ENCODE measurements at places on chromosomes 7 and 10.
A peak's percentile ranks its signal among the peaks of the same experiment; 100 is the strongest.

GRCh38 chr10:102994531-102995295, 76.6 kb downstream of the CNNM2 start:
- peak; percentile 49 for DNase-seq

DNA sequence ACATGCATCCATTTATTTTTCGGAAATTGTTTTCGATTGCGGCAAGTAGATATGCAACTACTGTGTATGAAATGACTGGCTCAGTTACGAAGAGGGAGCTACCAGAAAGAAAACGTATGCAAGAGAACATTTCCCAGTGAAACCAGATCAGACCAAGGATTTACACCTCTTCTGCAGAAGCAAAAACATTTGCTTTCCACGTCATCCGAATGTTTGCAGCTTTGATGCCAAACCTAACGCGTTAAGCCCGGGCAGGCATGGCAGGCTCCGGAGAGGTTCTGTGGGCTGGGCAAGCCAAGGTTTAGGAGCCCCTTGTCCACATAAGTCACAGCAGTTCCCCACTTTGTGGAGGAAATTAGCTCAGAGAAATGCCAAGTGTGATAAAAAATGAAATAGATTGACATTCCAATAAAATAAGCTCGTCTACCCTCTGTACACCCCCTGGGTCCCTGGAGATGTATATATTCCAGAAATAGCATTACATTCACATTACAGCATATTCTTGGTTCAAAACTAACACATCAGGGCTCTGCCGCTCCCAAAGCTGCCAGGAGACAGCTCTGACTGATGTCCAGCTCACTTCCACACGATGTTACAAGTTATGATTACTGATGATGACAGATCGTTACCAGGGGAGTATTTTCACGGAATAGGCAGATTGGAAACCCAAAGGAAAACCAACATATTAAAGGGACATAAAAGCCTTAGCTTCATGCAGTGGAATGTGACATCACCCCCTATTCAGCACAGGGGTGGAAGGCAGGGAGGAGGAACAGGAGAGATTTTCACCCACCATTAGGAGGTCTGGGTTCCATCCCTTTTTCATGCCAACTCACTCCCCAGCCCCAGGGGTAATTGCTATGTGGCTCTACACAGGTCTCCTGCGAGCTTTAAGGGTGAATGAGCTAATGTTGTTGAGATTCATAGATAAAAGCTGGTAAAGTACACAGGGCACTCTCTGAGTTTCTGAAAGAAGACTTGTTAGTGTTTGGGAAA, 81.5 kb downstream of the LYZL1 start:
- DNase-seq: no peak

DNA sequence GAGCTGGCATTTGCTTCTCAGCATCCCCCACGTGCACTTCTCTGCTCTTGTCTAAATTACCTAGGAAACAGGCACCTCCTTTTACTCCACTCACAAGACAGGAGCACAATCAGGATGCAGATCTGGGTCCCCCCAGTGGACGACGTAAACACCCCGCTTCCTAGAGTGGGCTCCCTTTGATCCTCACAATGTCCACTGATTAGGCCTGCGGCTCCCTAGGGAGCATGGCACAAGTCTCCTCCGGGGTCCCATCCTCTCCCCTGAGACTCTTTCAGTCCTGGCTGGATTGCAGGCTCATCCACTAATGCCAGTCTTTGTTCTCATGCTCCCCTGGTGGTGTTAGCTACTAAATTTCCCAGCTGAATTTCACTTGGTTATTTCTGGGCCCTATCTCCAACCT, 98.3 kb downstream of the GLI3 start:
- DNase-seq: no peak

DNA sequence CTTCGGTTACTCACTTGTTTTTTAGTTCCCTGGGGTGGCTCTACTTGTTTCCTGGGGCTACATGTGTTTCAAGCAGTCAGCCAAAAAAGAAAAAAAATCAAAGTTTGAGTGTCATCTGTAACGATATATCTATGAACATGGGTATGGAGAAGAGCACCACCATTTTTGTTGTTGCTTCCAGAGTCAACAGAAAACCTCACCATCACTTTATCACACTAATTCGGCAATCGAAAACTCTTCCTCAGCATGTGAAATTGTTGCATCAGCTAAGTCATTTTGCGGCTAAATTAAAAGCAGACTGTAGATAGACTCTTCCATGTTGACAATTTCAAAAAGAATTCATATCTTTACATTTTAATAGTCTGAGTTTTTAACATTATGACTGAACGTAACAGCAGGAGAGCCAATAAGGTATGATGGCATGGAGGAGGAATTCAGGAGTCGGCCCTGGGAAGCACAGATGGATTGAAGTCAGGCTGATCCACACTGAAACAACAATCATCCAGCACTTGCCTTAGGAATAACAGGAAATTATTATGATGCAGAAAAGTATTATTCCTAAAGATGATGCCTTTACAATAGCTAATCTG, 455.7 kb upstream of the KLF6 start:
- peak; percentile 6 for DNase-seq

- no peak for DNase-seq
Measured at GRCh38 chr7:113087071-113087998, 708 bp upstream of the GPR85 start.

DNA sequence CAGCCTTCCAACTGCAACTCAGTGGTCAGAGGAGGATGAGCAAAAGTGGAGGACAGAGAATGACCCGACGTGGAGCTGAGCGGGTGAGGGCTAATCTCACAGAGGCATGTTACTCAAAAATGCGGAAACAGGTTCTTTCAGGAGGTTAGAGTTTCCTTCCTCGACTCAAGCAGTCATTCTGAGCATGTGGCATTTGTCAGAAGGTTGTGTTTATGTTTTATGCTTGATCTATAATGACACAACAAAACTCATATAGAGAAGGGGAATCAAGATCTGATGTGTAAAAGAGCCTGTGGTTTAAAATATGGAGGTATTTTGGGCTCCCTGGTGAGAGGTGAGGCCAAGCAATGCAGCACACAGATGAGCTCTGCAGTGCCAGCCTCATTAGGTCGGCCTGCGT, 311.4 kb downstream of the ADARB2 start:
- no peak for DNase-seq

DNA sequence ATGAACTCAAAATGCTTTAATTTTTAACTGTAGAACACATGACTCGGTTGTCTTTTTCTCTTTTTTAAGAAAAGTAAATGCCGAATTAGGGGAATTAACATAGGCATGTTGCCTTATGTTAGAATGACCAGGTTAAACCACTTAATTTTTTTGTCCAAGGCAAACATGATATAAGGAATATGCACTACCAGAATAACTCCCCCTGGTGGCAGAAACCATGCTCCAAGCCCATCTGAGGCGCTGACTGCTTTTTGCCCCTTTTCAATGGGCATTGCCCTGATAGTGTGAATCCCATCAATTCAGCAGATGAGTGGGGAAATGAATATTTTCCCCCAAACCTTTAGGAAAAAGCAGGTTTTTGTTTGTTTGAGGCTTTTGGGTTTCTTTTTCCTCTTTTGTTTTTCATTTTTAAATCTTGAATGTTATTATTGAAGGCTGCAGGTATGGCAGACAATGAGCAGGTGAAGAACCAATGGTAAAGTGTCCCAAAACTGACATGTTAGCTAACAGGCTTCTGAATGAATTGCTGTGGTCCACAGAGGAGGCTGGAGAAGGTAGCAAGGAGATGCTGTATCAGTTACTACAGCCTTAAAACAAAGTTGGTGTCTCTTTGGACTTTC, 284.3 kb downstream of the SORCS3 start:
- DNase-seq: peak; percentile 49

GRCh38 chr10:2925631-2926030, 141.7 kb upstream of the PFKP start:
- DNase-seq: no peak

- DNase-seq: no peak
Measured at GRCh38 chr7:106855540-106856132, 9.4 kb upstream of the PIK3CG start.

DNA sequence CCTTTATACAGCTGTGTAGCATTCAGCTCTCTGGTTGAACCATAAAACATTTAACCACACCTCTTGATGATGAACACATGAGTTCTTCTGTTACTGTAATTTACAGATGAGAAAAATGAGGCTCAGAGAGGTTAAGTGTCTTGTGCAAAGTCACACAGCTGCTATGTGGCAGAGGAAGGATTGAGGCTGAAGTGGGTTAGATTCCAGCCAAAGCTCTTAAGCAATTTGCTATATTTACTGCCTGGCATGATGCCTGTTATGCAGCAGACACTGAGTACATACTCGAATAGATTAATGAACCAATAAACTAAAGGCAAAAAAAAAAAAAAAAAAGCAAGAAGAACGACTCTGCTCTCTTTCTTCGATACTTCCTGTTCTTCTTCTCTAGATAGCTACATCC, 35.7 kb downstream of the GFRA1 start:
- DNase-seq: no peak

- no peak for DNase-seq
Measured at GRCh38 chr10:130014263-130015074, 50.4 kb upstream of the EBF3 start.

DNA sequence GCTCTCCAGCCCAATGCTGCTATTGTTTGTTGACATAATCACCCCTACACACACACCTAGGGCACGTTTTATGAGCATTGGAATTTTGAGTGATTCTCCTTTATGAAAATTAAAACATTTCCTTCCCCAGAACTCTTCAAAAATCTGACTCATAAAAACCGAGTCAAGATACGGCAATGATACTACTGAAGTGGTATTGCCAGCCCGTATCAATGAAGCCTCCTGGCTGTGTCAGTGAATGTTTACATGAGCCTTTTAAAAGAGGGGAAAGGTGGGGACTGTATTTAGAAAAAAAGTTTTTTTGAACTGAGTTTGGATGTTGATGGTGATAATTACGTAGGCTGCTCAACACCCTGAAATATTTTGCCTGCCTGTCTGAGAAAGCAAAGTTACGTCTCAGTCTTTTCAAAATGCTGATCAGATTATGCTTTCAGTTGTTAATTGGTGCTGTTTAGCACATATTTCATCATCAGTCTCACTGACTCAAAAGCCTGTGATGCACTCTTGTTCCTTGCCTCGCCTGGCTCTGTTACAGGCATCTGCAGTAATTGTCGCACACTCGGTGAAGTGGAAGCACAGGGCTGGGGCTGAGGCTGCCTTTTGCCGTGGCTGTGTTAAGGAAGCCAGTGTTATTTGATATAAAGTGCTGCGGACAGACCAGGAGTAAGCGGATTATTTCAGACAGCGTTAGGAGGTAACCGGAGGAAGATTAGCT, 157.4 kb upstream of the TCF7L2 start:
- DNase-seq: no peak

DNA sequence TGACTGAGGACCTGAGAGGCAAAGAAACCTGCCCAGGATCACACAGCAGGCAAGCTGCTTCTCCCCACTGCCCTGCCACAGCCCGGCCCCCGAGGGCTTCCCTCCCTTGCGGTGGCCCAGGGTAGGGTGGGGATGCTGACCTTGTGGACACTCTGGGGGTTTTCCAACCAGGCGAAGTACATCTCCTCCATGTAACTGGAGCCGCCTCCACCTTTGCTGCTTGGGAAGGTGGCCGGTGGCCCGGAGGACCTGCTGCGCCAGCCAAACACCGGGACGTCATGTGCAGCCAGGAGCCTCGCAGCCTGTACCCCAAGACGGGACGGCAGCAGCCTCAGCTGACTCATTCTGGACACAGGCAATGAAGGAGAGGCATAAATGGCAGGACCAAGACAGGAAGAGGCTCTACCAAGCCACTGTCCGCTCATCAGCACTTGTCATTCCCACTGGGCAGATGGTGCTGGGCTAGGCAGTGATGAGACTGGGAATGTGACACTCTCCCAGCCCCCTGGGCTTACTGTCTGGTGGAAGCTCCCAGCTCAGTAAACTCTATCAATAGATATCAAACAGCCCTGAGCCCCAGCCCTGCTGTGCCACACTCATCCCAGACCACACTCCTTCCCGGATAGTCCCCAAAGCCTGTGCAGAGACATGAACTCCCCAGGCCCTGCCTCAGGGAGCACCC, 3.7 kb downstream of the OGDHL start:
- DNase-seq: no peak

DNA sequence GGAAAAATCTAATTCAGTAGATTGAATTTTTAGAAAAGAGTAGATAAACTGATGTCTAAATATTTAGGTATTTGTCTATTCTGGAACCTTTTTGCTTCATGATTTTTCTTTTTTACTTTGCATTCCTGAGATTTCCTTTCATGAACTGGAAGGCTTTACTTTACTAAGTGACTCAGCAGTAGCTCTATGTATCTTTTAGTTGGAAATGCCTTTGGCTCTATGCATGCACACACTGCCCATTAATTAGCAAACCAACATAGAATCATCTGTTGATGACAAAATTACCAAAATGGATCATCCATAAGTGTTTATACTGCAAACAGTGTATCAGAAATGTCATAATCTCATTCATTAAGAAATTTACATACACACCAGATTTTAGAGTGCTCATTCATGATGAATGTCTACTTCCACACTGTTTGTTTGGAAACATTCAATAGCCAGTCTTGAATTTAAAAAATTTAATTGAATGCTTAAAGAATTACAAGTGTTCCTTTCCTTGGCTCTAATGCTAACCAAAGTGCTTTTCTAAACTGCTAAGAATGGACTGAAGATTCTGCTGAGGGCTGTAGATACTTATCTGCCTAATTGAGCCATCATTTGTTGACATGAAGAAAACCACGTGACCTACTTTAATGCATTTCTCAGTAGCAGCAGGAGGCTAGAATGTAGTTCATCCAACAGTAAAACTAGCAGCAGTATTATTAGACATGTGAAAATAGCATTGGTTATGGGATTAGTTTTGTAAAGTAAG, 282.0 kb downstream of the ADK start:
- no peak for DNase-seq

GRCh38 chr10:112247791-112248190, 35.4 kb upstream of the TECTB start:
- no peak for DNase-seq

DNA sequence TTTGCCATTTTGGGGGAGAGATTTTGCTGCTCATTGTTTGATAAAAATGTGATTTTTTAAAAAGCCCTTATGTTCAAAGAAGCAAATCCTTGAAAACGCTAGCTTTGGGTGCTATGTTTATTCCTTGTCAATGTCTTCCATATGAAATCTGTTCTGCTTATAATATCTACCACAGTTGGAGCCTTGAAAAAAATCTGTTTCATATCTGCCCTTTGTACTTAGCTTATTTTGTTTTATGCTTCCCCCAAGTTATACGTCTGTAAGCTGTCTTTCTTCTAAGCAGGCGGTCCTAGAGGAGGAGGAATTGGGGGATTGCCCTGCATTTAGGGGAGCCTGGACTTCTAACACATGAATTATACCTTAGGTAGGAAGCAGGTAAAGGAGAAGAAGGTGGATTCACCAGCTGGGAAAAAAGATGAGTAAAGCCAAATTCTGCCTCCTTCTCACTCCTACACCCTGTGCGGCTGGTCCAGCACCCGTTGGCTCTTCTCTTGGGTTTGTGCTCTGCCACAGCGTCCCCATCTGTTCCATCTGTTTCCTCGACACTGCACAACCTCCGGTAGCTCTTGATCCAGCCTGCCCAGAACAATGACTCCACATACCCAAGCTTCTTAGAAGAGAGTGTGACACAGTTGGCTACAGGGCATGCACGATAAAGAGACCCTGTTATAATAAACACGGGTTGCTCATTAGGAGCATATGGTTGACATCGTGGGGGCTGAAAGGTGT, 31.9 kb upstream of the NEUROD6 start:
- DNase-seq: no peak

GRCh38 chr10:78062296-78062695, 28.6 kb downstream of the RPS24 start:
- DNase-seq: no peak

GRCh38 chr7:28782362-28782761, 175.8 kb downstream of the TRIL start:
- no peak for DNase-seq

- no peak for DNase-seq
Measured at GRCh38 chr7:17070231-17070708, 188.5 kb upstream of the AGR3 start.

Data from stimulated activated effector memory CD8-positive, alpha-beta T cell treated with anti-CD3 and anti-CD28 coated beads, Interleukin-12 subunit alpha, Interleukin-12 subunit beta, amount 100 ng/mL, for 72 hours (primary cell).